Activated CD4-positive, alpha-beta T cell treated with anti-CD3 and anti-CD28 coated beads, Interleukin-2, amount 50 U/mL, for 1 hour (primary cell): ENCODE measurements at places on chromosomes 3 and 15.

DNA sequence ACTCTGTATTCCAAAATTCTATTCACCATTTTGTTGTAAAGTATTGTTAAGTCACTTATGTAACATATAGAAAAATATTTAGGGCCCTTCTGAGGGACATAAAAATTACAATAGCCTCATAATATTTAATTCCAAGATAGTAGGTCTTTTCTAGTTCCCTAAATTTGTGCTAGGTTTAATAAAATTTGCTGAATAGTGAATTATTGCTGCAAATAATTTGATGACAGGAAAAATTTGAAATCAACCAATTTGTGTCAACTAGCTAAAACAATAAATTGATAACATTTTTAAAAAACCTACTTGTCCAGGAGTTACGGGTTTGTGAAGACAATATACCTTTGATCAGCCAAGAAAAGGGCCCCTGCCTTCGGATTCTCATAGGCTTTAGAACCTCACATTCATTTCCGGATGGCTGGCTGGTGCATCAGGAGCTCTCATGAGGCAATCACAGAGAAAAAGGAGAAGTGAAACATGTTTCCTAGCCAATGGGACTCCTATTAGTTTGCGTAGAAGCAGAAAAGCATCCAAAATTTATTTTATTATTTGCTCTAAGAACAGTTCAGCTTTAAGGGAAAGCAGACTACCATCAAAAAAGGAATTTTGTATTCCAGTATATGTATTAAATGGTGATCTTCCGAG lies 177.2 kb downstream of the LRRC3B start:
- DNase-seq: no peak

GRCh38 chr3:157529751-157530150 lies 26.5 kb upstream of the VEPH1 start:
- no peak for DNase-seq

- DNase-seq: no peak
These were observed 891.4 kb downstream of the NTRK3 start for GRCh38 chr15:87365186-87365585.

GRCh38 chr3:157045238-157045850 lies 114.6 kb downstream of the CCNL1 start:
- no peak for DNase-seq

GRCh38 chr3:40035177-40035576 lies 225.8 kb downstream of the MYRIP start:
- no peak for DNase-seq

GRCh38 chr3:169699536-169700050 lies 36.1 kb upstream of the MECOM start:
- DNase-seq: no peak

GRCh38 chr15:74170875-74171578 lies 2.5 kb upstream of the ISLR start:
- no peak for DNase-seq

DNA sequence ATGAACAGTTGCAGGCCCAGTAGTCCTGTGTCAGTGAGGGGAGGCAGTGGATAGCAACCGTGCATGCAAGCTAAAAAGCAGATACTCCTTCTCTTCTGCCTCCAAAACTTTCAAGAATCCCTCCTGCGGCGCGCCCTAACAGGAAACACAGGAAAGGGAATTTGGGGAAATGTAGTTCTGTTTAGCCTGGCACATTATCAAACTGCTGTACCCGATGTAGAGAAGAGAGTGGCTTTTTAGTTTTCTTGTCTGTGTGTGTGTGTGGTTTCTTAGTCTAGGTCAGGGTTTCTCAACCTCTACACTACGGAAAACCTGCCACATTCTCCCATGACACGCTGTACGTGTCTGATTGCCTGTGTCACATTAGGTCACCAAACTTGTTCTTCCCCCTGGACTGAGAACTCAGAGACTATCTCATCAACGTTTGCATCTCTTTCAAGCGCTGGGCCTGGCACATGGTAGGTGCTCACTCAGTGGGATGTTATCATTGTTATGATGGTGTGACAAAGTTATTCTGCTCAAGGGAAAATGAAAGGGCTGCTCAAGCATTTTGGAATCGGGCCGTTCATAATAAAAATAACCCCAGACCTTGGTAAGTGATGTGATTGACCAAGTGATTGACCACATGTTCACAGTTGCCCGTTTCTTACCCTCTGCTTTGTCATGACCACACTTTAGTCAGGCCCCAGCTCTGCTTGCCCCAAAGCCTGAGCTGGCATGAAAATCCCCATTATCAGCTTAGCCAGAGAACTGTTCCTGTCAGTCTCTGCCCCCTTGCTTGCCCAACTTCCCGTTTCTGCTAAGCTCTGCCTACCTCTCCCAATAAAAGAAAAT lies 33.2 kb downstream of the TM4SF4 start:
- no peak for DNase-seq

DNA sequence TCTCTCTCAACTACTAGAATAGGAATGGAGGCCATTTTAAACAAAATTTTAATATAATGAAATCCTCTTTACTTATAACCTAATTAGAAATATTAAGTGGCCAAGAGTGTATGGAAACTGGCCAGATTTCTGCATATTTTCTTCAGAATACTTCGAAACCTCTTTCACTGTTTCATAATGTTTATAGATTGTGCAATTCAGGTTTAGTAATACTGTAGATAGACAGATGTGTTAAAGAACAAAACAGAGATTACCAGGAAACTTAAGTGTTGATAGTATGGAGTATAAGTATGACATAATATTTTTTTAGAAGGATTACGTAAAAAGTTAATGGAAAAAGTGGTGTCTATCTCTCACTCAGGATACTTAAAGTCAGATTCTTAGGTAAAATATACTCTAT lies 4.7 kb downstream of the ABHD5 start:
- no peak for DNase-seq

- DNase-seq: no peak
These were observed 71.1 kb downstream of the MRPL46 start for GRCh38 chr15:88395872-88396781.

- no peak for DNase-seq
These were observed 29.7 kb downstream of the VGLL4 start for GRCh38 chr3:11613851-11614487.

GRCh38 chr3:26375843-26376530 lies 246.6 kb upstream of the LRRC3B start:
- no peak for DNase-seq

DNA sequence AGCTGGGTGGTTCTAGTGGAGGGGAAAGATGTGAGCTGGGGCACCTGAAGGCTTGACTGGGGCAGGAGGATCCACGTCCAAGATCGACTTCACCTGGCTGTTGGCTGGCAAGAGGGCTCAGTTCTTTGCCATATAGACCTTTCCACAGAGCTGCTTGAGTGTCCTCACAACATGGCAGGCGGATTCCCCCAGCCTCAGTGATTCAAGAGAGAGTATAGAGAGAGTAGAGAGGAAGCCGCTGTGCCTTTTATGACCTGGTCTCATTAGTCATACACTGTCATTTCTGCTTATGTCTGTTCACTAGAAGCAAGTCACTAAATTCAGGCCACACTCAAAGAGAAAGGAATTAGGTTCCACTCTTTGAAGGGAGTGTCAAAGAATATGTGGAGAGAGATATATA lies 101.6 kb downstream of the APBA2 start:
- DNase-seq: no peak

GRCh38 chr3:105781871-105782270 lies 86.9 kb downstream of the CBLB start:
- no peak for DNase-seq

- DNase-seq: no peak
These were observed 175.5 kb downstream of the NECTIN3 start for GRCh38 chr3:111246967-111247760.

- DNase-seq: no peak
These were observed 25.5 kb upstream of the KLF13 start for GRCh38 chr15:31300981-31301672.

- DNase-seq: peak; percentile 27
These were observed 87.8 kb downstream of the NCEH1 start for GRCh38 chr3:172622916-172623700.

DNA sequence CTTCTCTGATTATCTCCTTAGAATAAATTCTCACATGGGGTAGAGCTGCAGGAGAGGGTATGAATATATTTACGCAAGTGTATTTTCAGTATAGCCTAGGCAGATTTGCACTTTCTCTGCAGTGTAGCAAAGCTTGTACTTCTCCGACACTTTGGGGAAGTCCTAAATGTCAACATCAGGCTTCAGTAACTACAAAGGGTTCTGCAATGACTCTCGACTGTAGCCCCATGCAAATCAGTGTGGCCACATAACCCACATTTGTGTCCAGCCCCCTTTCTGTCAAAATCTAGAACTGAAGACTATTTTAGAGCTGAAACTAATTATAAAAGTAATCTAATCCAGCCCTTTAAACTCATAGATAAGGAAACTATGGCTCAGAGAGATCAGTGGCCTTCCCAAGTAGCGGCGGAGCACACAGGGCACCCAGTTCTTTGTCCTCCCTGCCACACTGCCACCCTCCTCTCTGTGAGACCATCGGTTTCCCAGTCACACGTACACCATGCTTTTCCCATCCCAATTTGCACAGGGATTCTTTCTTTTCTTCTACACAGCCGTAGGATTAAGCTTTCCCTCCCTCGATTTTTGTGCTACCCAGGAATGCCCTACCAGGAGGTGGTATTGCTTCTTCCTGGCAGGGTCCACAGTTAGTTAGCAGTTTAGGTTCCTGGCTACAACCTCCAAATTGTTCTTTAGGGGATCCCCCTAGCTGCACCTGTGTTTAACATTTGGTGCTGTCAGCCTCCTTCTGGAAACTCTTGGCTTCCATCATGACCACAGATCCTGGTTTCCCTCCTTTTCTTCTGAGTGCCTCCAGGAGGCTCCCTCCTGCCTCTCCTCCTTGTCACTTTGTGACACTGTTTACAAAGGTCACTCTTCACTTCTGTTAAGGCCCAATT lies 22.9 kb downstream of the MRAS start:
- DNase-seq: no peak

- DNase-seq: no peak
These were observed 20.3 kb downstream of the KY start for GRCh38 chr3:134630506-134630905.

- no peak for DNase-seq
These were observed 322.8 kb downstream of the ZNF621 start for GRCh38 chr3:40847551-40847992.

DNA sequence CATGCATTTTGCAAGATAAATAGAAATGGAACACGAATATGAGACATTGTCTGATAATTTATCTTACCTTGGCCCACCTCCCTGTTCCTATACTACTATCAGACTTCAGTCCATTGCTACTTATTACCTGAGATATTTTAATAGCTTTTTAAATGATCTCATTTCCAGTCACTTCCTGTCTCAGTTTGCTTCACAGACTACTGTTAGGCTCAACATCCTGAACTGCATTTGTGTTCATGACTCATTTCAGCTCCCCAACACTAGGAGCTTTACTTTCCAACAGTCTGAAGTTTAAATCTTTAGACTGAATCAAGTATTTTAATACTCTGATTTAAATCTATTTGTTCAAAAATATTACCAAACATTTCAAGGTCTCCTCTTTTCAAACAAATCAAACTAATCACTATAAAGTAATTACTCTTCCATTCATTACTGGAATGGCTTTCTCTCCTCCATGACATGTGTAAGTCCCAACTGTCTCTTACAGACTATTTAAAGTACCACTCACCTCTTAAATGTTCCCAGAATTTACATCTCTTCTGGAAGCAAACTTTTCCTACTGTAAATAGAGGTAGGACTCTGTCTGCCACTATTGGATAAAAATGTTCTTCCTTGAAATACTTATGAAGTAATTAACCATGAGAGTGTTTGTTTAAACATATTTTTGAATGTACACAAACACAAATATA lies 1277.6 kb downstream of the ZPLD1 start:
- no peak for DNase-seq

DNA sequence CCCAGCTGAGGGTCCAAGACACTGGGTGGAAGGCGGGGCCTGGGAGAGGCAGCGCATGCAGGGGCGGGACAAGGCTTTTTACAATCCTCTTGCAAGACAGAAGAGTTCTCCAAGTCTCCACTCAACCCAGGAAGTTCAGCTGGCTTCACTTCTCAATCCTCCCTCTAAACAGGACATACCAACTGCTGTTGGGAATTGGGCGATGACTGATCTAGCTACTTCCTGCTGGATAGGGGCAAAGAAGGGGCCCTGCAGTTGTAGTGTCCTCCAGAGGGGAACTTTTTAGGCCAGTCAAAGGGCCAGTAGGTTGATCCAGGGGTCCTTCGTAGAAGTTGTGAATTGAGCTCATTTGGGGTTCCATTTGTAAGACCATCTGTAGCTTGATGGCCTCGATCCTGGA lies 94.6 kb upstream of the TERB2 start:
- DNase-seq: no peak

GRCh38 chr3:178320456-178321351 lies 215.5 kb upstream of the KCNMB2 start:
- no peak for DNase-seq

- DNase-seq: no peak
These were observed 118.4 kb downstream of the NR2F2 start for GRCh38 chr15:96448923-96449322.

GRCh38 chr15:71575474-71576045 lies 234.8 kb upstream of the NR2E3 start:
- no peak for DNase-seq

DNA sequence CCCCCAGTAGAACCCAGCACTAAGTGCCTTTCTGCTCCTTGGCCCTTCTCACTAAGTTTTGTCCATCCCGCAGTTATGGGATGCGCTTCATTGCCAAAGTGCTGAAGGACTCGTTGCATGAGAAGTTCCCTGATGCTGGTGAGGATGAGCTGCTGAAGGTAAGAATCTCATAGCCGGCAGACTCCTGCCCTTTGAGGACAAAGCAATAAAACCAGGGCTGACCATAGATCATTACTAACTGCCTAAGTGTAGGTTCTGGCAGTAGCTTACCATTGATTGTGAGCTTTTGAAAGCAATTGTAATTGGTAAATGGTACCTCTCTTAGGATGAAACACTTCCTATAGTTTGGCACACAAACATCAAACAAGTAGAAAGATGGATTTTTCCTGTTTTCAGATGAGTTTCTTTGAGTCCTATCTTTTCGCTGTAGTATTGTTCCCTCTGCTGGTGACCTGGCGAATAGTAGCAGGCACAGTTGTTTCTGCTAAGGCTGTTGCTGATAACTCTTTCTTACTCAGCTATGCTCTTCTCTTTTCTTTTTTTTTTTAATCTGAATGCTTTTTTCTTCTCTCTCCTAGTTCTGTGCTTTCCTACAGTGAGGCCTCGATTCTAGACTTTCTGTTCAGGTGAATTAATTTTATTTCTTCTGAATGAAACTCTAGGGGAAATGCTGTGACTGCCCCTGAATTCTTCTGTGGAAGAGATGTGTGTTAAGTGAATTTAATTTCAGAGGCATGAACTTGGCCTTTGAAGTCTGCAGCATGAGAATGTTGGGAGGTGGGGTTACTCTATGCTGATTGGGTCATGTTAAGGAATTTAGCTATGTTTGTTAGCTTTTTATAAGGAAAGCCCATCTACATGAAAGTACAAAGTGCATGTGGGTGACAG lies 47.4 kb upstream of the CRTC3 start:
- DNase-seq: peak; percentile 44

- DNase-seq: no peak
These were observed 117.1 kb upstream of the SMAD3 start for GRCh38 chr15:66948294-66948693.

DNA sequence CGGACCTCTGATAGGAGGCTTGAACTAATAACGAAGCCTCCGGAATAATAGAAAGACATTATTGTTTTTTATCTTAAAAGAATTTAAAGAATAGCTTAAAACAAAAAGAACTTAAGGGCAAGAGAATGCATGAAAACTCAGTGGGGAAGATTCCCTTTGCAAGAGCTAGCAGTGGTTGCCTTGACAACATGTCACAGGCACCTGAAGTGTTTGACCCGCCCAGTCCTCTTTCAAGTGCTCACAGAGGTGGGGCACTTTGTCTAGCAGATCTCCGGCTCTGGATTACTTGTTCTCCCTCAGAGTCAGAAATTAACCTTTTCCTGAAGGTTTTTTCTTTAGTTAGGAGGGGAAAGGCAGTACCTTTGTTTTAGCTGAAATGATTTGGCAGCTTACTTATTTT lies 37.8 kb downstream of the LARS2 start:
- DNase-seq: no peak
